ENCODE measurements at places on chromosomes 13 and 19. TPM values are rescaled to one million over a fixed set of nuclear protein-coding genes. Genes with fewer than 3 reads are reported as not detected.

Gene ANGPTL8
- total RNA-seq: not detected

Gene CEACAM16
- total RNA-seq: not detected

GRCh38 chr13:43389573-43389972 lies 366.2 kb downstream of the DNAJC15 start:
- ATAC-seq: no peak
- H3K4me3 ChIP-seq: no peak overlapping the region
- H3K27me3 ChIP-seq: peaks cover 9% of the 10 kb centered on the region
- no peak overlapping the region for H3K27ac ChIP-seq
- H3K4me1 ChIP-seq: no peaks in the 10 kb centered on the region

- peaks cover 24% of the 10 kb centered on the region for H3K27me3 ChIP-seq
- H3K4me1 ChIP-seq: no peaks in the 10 kb centered on the region
- no peaks in the 10 kb centered on the region for H3K36me3 ChIP-seq
- H3K27ac ChIP-seq: no peak overlapping the region
Observed at GRCh38 chr13:23898101-23898500, 799 bp upstream of the C1QTNF9B start.

- no peak overlapping the region for H3K4me3 ChIP-seq
- H3K27ac ChIP-seq: no peak overlapping the region
- peaks cover 23% of the 10 kb centered on the region for H3K27me3 ChIP-seq
- no peaks in the 10 kb centered on the region for H3K36me3 ChIP-seq
Observed at GRCh38 chr19:51259348-51260245, 8.7 kb downstream of the SIGLECL1 start.
